Activated CD4-positive, alpha-beta memory T cell treated with anti-CD3 and anti-CD28 coated beads, Interleukin-2, amount 10 ng/mL, durations not matched to agents 7 days and 5 days (primary cell): ENCODE measurements at places on chromosomes 11 and 22. TPM values are rescaled to one million over a fixed set of nuclear protein-coding genes. Genes with fewer than 3 reads are reported as not detected.

DNA sequence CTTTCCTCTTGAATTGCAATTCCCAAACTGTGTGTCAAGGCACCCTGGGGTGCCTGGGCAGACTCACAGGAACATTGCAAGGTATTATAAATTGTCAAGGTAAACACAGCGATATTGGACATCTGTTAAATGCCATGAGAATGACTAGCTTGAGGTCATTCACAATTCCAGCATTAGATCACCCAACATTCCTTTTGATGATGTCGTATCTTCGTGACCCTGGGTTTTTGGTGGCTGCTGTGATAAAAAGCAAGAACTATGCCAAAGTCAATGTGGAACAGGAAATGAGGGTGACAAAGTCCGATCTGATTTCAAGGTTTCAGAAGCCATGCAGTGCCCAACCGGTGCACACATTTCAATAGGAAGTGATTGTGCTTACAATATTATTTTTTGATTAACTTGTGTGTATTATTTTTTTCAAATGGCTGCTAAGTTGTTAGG lies 458.4 kb downstream of the MIAT start:
- DNase-seq = no peak

- DNase-seq = no peak
Measured at GRCh38 chr11:76523147-76523546, 78.3 kb downstream of the EMSY start.

GRCh38 chr11:76769645-76770586 lies 13.2 kb upstream of the TSKU start:
- no peak for DNase-seq

GRCh38 chr22:31233001-31233400 lies 20.9 kb downstream of the LIMK2 start:
- DNase-seq = no peak

DNA sequence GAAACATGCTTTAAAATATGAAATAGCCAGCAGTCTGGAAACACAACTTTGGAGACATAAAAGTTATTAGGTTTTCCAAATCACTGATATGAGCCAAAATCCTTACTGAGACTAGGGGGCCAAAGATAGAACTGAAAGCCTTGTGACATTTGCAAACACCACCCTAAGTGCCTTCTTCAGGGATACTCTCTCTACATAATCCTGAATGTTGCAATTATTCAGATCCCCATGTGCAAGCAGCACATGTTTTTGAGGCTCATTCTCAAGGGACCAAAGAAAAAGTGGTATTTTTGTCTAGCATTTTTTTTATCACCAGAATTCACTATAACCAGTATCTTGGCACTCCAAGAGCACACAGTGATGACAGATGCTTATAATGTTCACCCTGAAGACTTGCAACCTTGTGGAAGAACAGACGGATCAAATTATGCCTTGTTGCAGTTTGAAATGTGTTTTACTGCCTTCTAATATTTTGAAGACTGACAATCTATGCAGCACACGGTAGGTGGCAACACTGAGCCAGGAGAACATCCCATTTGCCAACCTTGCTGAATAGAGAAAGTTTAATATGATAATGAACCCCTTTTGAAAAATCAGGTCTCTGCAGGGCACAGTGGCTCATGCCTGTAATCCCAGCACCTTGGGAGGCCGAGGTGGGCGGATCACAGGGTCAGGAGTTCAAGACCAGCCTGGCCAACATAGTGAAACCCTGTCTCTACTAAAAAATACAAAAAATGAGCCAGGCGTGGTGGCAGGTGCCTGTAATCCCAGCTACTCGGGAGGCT lies 78.5 kb downstream of the PLEKHA7 start:
- no peak for DNase-seq

TCN2 gene
- total RNA-seq = 1.7 TPM

SHANK3 gene
- 0.08 TPM for total RNA-seq
